NCI-H1694 (cell line): ENCODE measurements at places on chromosomes 3 and 15.
A peak's percentile ranks its signal among the peaks of the same experiment; 100 is the strongest.

DNA sequence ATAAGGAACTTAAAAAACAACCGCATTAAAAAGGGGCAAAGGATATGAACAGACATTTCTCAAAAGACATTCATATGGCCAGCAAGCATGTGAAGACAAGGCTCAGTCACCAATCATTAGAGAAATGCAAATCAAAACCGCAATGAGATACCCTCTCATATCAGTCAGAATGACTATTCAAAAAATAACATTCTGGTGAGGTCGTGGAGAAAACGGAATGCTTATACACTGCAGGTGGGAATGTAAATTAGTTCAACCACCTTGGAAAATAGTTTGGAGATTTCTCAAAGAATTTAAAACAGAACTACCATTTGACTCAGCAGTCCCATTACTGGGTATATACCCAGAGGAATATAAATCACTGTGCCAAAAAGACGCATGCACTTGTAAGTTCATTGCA is 496.6 kb upstream of the SGO1 start:
- DNase-seq: no peak

GRCh38 chr3:14440168-14440518 is 37.7 kb downstream of the SLC6A6 start:
- no peak for DNase-seq

DNA sequence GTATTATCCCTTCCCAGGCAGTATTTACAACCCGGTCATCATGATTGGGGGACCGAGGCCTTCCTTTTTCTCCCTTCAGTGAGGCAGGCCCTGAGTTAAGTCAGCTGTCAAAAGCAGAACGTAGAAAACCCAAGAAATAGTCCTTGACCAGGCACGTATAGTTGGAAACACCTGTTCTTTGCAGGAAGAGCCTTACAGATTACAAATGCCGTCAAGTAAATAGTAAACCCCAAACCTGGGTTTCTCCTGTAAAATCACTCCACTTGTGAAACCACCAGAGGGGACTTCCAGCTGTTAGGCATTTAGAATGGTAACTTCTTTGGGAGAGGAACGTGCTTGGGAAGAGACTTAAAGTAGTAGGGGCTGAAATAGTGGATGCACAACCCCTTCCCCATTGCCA is 1.0 kb upstream of the BTBD1 start:
- no peak for DNase-seq

- no peak for DNase-seq
Observed at GRCh38 chr3:51719410-51720025, 12.7 kb downstream of the GRM2 start.

DNA sequence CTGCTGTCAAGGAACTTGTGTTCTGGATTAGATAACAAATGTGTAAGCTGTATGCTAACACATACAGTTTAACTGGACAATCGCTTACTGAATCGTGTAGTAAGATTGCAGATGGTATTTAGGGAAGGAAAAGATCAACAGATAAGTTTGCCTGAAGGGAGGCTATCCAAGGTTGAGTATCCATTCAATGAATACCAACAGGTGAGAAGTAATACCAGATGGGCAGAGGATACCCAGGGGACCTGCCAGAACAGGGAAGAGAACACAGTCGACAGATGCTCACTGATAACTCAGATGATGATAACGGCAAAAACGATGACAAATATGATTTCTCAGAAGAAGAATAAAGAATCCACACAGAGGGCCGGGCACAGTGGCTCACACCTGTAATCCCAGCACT is 3.2 kb upstream of the UACA start:
- DNase-seq: no peak

- DNase-seq: no peak
Observed at GRCh38 chr3:141039589-141039988, 11.6 kb upstream of the SPSB4 start.

DNA sequence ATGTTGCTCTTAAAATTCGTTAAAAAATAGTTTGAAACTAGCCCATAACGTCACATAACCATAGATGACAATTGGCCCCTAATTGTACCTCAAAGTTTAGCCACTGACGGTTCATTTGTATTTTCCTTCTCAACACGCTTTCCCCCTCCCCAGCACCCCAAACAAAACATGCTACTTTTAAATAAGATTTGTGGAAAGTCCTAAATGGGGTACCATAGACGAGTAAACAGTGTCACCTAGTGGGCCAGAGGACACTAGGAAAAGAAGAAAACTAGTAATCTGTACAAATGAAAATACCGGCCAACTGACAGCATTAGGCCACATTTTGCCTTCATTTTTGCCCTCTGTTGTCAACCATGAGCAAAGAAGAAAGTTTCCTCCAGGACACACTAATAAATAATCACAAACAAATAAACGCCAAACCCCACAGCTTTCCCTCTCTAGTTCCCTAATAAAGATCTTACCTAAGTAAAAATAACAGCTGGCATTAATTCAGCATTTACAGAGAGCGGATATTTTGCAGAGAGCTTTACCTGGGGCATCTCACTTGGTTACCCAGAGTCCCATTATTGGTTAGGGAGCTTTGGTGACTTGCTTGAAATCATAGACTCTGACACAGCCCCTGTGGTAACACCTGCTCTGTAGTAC is 175.1 kb upstream of the ATP11B start:
- peak; percentile 26 for DNase-seq

DNA sequence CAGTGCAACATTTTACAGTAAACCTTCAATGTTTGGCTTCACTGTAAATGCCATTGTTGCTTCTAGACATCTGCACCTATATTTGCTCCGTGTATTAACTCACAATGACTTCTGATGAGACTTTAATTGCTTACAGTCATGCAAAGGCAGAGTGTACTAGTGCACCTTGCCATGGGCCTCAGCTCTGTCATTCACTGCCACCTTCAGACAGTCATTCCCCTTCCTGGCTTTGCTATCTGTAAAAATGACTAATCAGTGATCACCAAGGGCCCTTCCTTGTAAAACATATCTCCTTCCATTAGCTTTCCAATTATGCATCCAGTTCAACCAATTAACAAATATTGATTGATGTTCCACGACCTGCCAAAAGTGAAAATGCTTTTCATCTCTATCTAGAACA is 120.3 kb downstream of the ARRDC4 start:
- no peak for DNase-seq

GRCh38 chr15:51765751-51766150 is 14.4 kb downstream of the TMOD2 start:
- no peak for DNase-seq

DNA sequence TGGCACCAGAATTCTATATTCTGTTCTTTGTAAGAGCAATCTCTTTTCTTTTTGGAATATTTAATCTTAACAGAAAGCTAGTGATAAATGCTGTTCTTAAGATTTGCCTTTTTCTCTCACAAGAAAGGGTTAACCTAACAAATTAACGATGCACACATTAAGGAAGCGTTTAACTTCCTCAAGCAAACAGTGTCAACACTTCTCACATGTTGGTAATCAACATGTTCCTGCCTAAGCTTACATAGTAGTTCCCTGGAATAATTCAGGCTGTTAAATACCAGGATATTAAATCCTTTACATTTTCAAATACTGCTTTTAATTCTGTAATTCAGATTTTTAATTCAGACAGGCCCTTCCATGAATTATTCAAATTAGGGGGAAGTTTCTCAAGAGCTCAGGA is 67.4 kb upstream of the RPL35A start:
- no peak for DNase-seq

DNA sequence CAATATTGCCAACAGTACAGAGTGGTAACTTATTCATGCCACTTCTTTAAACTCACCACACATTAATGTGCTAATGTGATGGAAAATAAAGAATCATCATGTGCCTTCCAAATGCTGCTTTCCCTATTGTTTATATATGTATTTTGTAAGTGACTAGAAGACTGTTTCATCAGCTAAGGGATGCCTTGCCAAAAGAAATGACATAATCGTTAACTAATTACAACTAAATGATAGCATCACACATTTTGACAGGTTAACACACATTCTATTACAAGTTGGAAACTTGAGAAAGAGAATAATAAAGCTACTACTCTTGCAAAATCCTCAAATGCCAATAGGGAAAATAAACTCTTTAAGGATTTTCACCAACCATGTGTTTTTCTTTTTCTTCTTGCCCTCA is 329.9 kb upstream of the AGTR1 start:
- DNase-seq: no peak

DNA sequence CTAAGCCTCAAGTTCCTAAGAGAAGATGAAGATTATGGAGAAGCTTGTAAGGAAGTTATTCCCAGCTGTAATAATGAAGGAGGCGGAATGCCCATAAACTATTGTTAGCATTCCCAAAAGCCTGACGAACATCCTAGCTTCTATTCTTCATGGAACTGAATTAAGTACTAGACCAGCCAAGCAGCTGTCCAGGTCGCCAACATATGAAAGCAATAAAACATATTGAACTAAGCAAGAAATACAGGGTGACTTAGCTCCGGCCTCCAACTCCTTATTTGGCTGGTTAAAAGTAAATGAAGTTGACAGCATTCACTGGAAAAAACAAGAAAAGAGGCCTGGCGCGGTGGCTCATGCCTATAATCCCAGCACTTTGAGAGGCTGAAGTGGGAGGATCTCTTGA is 174.0 kb upstream of the TPM1 start:
- DNase-seq: no peak

DNA sequence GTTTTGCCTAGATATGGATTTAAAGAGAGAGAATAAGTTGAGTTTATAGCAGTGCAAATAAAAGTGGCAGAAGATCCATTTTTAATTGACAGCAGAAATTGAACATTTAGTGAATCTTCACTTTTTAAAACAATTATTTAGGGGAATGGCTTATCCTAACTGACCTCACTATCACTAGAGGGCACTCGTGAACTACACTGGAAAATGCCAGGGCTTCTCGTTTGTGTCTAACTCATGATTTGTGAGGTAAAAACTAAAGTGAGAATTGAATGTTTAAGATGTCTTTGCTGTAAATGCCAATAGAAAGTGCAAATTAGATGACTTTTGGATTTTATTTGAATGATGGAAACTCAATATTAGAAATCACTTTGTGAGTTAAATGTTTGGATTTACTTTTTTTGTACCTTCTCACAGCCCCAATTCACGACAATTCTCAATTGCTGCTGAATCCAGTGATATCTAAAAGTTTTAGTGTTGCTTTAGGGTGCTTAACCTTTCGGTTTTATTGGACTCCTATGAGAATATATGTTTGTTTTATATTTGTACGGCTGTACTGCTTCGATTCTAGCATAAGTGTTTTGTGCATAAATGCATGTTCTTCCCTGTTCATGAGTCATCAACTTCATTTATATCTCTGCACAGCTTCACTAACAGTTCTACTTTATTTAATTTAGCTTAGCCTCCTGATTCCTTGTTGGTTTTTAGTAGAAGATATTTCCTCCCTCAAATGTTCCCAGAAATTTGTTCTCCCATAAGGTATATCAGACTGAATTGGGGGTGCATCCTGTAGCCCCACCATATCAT is 462.1 kb downstream of the MFSD1 start:
- DNase-seq: peak; percentile 1

DNA sequence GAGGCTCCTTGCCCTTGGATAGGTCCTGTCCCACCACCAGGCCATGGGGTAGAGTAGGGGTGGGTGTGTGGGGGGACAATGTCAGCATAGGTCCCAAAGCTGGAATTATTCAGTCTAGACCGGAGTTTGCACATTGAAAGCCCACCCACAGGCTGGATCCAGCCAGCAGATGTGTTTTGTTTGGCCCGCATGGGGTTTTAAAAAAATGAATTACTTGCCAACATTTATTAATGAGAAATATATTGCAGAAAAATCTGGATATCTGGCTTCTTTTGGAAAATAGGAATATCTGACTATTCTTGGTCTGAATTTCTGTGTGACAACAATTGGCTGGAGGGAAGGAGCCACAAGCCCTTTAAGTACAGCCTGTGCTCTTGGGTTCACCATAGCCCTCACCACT is 17.3 kb upstream of the LRIG1 start:
- no peak for DNase-seq

GRCh38 chr3:149343951-149344350 is 10.5 kb upstream of the TM4SF18 start:
- peak; percentile 17 for DNase-seq

DNA sequence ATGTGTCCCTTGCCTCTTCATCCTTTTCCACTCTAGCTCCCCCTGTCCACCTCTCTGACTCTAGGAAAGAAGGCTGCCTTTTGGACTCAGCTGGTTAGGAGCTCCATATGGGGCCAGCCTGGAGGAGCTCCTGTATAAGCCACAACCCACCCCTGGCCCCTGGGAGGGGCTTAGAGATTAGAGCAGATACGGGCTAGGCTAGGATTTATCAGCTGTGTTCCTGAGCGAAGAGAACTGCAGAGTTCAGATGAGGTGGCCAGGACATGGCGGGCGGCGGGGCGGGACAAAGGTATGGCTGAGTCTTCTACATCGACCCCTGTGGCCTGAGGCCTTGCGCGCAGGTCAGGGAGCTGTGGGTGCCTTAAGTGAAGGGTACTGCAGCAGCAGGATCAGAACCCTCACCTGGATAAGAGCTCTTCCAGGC is 7.9 kb downstream of the NBEAL2 start:
- DNase-seq: no peak

GRCh38 chr3:71384388-71384787 is 199.1 kb downstream of the FOXP1 start:
- DNase-seq: no peak

DNA sequence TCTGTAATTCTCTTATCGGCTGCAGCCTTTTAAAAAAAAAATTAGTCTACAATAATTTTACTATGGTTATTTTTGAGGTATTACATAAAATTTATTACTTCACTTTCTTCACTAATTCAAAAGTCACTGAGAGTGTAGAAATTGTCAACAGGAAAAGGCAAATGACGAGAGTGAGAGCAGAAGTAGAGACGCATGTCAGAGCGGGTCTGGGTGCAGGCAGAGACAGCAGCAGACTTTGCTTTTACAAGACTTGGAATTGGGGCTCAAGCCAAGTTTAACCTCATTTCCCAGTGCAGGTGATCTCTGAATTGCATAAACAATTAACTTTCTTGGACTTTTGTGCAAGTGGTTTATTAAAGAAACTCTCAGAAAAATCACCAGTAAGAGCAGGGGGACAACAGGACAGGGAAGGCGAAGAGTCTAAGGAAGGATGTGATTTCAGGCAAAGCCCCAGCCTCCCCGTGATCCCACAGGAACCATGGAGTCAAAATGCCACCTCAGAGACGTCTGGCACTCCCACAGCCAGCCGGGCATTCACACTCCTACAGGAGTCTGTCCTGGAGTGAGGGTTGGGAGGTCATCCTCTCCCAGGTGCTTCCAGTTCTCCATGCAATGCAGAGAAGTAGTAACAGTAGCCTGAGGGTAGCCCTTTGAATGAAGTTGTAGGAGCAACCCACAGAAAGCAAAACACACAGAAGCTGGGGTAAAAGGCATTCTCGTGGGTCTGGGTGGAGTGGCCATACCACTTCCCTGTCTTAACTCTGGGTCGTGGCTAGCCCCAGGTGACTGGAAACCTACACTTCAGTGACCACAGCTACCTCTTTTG is 274.0 kb upstream of the TGFBR2 start:
- no peak for DNase-seq

GRCh38 chr3:175704366-175705055 is 845.4 kb downstream of the NAALADL2 start:
- no peak for DNase-seq

DNA sequence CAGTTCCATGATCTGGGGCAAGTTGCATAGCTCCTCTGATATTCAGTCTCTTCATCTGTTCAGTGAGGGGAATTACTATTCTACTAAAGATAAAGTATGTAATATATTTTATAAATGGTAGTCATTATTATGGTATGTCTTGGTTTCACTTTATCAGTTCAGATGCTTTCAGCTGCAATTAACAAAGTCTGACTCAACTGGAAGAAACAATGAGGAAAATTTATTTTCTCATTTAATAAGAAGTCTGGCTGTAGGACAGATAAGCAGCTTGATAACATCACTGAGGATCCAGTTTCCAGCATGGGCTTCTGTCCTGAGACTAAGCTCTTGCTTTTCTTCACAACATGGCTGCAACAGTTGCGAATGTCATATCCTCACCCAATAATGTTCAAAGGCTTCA is 354.3 kb upstream of the TRIM42 start:
- no peak for DNase-seq
